Renal pelvis (tissue), 12 donors: ENCODE measurements at places on chromosomes 11 and 22. TPM values are rescaled to one million over a fixed set of nuclear protein-coding genes. Genes with fewer than 3 reads are reported as not detected.

Gene DSCAML1
- polyA plus RNA-seq, result 4.0 TPM

Gene HSPB2
- 3.3 TPM for polyA plus RNA-seq

Gene CACNA1I
- 0.04 TPM for polyA plus RNA-seq

GRCh38 chr11:5441414-5441813 lies at the start of gene OR51I1:
TSS of gene OR51I1 (minus strand) at chr11:5441514. CDS start at chr11:5441514, 0 bp downstream.
- no peak for DNase-seq

- DNase-seq, result no peak
These were observed 83.4 kb upstream of the SHISAL1 start for GRCh38 chr22:44396021-44396726.

DNA sequence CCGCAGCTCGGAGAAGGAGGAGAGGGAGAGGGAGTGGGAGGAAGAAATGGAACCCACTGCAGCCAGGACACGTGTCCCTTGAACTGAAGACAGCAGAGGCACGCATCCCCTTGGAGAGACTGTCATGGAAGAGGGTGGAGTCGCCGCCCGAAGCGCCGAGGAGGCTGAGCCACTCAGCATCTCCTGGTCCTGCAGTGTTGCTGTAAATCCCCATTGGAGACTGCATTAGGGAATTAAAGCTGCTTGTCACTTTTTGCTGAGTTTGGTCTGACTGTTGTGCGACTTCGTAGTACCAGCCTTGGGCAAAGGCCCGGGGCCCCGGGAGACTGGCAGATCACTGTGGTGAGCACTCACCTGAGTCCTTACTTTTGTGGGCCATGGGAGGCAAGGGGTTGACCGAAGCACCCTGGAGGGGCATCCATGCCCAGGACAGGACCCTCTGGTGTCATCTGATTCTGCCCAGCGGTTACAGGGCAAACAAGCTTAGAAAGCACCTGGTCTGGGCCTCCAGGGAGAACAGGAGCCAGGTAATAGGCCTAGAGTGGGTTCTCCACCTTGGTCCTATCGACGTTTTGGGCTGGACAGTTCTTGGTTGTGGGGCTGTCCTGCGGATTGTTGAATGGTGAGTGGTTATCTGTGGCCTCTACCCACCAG lies 797 bp downstream of the VPREB1 start:
- no peak for DNase-seq

Gene SLC15A3
- polyA plus RNA-seq, result 22.2 TPM

DNA sequence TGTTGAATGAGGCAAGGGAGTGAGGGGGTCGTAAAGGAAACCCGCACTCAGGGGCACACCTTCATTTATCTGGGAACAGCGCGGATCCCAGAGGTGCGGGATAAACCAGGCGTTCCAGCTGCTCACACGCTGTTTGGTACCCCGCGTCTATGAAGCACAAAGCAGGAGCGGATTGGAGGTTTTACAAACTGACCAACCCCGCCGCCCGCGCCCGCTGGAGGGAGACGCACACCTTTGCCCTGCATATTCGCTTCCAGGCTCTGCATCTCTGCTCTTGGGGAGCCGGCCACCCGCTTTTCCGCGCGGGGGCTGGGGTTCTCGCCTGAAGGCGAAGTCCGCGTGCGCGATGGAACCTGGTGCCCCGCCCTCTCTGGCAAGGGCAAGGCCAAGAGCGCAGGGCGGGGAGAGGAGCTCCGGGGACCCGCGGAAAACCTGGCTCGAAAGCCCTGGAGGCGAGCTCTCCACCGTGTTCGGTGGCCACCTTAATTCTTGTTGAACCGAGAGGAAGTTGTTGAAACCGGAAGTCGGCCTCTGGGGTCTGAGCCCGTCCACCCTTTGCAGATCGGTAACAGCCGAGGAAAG lies 6.8 kb upstream of the ALX4 start:
- DNase-seq, result no peak

DNA sequence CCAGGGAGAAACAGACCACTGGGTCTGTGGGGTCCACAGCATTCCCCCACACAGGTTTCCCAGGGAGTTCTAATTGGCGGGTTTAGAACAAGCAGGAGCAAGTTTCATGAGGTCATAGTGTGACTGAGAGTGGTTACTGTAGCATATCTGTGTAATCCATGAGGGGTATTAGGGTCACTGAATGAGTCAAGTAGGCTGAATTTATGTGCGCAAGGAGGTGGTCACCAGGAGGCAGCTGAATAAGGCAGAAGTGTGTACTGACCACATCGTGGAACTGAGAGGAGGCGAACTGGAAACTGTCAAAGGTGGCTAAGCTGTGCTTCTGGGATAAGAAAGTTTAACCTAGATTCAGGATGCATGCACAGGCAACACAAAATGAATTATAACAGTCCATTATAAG lies 876.0 kb downstream of the METTL15 start:
- peak; percentile 19 for DNase-seq

DNA sequence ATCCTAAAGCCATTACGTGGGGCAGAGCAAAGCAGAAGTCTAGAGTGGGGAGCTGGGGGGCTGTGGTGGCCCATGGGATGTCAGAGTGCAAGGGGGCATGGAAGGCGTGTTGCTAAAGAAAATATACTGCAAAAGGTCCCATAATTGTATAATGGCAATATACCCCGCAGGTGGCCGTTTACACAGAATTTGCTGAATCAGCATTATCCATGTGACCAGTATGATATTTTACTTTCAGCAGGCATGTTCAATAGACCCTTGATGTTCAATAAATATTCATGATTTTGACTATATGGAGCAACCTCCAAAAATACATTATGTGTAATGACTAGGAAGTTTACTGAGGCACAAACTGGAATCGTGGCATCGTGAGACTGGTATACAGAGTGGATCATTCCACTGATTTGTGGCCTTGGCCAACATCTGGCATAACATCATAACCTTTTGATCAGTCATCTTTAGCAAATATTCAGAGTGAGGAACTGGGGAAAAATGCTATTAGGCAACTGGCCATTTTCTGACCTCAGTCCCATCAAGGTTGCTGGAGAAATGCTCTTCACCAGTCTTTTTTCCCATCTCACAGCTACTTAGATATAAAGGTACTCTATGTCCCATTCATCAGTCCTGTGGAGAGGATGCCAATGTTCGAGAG lies 29.3 kb upstream of the PPP2R1B start:
- DNase-seq, result no peak

- no peak for DNase-seq
These were observed 9.6 kb downstream of the MGAT3 start for GRCh38 chr22:39466228-39467006.

Gene MS4A4E
- polyA plus RNA-seq, result 1.5 TPM

DNA sequence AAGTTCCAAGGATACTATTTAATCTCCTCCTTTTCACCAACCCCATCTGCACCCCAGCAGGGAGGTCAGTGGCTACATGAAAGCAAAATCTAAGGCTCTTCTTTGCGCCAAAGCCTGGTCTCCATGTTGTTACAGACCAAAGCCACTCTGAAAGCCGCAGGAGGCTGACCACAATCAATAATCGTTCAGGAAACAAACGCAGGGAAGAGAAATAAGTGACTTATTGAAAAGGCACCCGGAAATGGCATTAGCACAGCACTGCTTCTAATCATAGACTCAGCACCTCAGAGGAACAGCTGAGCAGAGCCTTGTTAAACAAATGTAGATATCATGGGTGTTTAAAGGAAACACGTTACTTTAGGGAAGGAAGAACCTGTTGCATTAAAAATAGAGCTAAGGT lies 183.9 kb downstream of the KIRREL3 start:
- DNase-seq, result no peak

DNA sequence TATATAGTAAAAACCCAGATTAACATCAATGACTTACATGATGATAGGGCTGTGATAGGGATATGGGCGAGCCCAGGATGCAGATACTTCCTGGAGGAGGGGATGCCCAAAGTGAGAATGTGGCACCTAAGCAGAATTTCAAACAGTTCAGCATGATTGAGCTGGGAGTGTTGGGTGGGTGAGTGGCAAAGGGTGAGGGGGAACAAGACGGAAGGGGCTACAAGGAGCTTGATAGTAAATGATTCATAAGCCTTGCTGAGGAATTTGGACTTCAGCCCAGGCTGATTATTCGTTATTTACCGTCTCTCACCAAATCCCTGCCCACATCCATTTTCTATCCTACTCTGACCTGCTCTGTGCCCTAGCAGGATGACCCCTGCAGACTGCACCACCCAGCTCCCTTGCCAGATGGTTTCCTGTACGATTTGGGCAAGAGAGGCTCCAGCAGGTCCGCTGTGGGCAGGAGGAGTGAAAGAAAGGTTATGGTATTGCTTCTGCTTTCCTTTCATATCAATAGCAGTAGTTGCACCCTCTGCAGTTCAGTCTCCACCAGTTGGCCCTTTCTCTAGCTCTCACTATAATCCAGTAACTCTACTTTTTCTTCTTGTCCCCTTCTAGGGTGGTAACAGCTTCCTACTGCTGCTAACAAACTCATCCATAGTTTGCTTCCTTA lies 30.3 kb upstream of the SIK2 start:
- DNase-seq, result no peak

DNA sequence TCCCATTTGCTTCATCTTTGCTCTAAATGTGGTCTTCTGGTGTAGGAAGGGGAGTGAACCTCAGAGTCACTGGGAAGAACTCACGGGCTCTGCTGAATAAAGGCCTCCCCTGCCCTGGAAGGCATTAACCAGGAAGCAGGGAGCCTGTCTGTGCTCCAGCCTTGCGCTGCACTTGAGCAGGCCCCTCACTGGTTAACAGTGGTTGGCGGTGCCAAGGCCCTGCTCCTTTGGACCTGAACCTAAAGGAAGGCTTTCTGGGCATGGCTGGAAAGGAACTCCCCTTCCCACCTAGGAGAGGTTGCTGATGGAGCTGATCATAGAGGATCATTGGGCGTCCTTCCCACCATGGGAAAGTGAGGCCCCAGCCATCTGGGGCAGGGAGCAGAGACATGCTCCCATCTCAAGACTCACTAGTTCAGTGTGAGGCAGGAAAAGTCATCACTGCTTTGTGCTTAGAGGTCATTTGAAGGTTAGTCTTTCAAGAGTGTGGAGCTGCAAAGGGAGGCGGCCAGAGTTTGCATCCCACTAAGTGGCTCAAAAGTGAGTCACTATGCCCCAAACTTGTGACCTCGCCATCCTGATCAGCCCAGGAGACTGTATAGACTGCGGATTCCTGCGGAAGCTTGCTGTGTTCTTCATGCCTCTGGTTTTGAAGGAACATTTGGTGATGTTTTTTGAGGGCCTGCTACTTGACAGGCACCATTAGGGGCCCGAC lies 50.4 kb downstream of the DBX1 start:
- DNase-seq, result no peak

GRCh38 chr22:24207264-24208011 lies 26.2 kb downstream of the SUSD2 start:
- no peak for DNase-seq

Gene CLTCL1
- polyA plus RNA-seq, result 5.4 TPM

DNA sequence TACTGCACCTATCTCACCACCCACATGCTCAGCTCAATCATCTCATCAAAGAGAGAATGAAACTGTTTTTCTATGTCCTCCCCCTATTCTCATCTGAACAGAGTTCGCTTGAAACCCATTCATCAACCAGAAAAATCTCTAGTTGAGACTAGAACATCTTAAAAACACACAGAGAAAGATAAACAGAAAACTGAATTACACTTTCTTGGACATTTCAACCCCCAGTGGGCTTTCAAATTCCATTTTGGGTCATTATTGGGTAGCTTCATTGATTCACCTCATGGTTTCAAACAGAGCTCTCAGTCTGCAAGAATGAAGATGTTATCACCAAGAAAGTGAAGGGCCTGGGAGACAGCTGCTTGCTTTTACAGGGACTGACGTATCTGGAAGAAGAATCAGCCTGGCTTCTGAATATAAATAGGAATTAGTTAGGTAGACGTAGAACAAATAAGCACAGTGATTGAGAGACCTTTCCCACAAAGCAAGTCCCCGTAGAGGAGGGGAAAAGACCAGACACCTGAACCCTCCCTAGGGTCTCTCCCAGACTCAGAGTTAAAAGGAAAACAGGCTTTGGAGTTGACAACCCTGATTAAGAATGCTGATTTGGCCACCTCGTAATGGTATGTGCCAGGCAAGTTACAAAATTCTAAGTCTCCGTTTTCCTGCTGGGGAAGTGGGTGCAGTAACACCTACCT lies 155.7 kb downstream of the BBOX1 start:
- DNase-seq, result no peak

DNA sequence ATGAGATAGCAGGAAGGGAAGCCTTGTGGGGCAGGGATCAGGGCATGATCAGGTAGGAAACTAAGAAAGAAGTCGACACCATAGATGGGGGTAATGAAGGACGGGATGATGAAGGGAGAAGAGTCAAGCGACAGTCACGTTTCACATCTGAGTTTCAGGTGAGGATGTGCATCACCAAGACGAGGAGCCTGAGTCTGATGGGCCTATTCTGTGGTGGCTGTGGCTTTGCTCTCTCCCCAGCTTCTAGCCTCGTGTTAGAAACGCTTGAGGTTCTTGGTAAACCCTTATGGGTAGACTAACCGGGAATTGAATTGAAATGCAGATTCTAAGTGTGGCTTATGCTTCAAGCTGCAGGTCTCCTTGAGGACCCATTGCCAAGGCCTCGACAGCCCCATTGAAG lies 45.6 kb upstream of the LMO1 start:
- no peak for DNase-seq

GRCh38 chr11:46427364-46427763 lies 35.8 kb upstream of the CHRM4 start:
- DNase-seq, result no peak

GRCh38 chr11:14022251-14022650 lies 59.7 kb downstream of the SPON1 start:
- DNase-seq, result no peak

DNA sequence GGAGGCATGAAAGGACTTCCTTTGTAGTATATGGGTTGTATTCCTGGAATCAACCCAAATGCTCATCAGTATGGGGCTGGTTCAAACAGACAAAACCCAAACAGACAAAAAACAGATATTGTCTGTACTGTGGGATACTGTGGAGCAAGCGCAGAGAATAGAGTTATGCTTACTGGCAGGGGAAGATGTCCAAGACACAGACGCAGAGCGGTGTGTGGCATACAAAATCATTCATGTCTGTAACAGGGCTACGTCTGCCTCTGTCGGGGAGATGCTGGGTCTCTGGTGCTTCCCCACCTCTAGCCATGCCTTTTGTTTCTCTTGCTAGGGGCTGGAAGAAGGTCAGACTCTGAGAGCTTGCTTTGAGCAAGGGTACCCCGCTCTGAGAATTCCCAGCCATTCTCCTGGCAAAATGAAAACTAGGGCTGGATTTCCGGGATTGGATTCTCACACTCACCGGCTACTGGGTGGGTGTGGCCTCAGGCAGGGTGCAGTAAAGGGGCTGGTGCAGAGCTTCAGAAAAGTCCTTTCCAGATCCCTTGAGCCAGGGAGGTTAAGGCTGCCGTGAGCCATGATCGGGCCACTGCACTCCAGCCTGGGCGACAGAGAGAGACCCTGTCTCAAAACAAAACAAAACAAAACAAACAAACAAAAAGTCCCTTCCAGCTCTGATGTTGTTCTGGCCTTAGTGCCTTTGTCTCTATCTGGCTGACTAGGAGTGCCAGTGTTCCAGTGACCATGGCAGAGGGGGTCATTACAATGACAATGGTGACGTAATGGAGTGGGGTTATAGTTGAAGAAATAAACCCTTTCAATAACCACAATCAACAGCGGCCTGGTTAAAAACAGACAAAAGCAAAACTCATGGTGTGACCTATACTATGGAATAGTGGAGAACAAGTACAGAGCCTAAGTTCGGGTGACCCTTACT lies 2.9 kb upstream of the ABCC8 start:
- peak; percentile 69 for DNase-seq

GRCh38 chr11:126756855-126757254 lies 243.7 kb downstream of the KIRREL3 start:
- DNase-seq, result no peak

Gene FAM180B
- polyA plus RNA-seq, result 0.65 TPM

- DNase-seq, result no peak
These were observed 37.5 kb upstream of the PANX1 start for GRCh38 chr11:94091091-94091490.

GRCh38 chr11:86978756-86979608 lies 23.8 kb upstream of the FZD4 start:
- no peak for DNase-seq
